Stimulated activated CD4-positive, alpha-beta T cell treated with anti-CD3 and anti-CD28 coated beads, Interleukin-12 subunit alpha, Interleukin-12 subunit beta, amount 100 ng/mL, for 24 hours (primary cell): ENCODE measurements at places on chromosomes 5 and 9.

- no peak for DNase-seq
These were observed 53.9 kb downstream of the COL15A1 start for GRCh38 chr9:98997604-98998003.

DNA sequence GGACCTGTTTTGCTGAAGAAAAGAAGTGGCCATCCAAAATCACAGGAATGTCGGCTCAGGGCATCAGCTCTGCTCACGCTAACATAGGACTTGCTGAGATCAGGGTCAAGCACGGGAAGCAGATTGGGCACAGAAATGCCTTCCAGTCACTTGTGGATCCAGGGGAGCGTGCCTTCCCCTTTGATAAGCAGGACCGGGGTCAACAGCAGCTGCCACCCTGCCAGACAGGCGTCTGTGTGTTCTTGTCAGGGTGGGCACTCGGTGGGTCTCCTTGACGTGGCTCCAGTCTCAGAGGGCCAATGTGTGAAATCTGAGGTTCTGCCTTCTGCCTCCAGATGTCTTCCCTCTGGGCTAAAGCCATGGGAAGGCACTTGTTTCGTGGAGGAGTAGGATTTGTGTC is 313.7 kb upstream of the IRX4 start:
- no peak for DNase-seq

DNA sequence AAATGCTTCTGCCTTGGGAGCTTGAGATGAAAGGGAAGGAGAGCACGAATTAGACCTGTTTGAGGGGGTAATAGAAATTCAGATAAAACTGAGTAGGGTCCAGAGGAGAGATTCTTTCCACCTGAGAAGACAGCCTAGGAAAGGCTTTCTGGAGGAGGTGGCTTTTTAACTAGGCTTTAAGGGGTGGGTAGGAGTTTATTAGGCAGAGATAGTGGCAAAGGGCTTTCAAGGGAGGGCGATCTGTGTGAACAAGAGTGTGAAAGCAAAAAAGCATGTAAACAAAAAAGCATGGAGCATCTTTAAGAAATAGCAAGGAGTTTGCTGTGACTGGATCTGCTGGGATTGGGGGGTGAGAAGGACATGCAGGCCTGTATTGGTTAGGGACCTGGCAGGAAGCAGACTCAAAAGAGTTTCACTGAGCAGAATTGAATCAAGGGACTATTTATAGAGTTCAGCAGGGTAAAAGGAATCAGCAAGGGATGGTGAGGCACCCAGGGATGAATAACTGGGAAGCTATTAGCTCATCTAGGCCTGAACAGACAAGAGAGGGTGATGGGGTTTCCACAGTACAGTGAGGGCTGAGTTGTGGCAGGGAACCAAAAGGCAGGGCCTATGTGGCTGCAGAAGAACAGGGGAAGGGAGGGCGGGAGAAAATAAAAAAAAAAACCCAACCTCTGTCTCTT is 18.8 kb downstream of the SLC1A1 start:
- no peak for DNase-seq

- no peak for DNase-seq
These were observed 962 bp upstream of the PKN3 start for GRCh38 chr9:128701227-128701854.

DNA sequence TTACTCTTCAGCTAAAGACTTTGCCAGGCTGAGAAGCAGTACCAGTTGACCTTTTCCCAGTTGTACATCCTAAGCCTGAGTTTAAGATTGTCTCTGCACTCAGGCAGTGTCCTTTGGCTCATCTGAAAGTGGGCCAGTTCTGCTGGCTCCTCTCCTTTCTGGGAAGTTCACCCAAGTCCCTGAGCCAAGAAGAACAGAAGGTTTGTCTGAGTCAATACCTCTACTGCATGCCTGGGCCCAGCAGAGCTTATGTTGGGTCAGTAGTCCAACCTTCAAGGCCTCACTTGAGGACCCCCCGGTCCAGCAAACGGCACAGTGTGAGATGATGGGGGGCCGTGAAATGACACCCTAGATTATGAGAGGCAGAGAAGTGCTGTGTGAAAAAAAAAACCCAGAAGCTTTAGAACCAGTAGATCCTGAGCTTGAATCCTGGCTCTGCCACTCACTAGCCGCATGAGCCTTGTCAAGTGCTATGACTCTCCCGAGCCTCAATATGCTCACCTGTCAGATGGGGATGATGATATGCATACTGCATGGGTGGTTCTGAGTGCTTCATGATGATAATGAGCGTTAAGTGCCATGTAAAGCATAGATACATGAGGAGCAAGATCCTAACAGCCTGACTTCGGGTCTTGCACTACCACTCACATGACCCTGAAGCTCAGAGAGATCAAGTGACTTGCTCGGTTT is 156.0 kb downstream of the MACROH2A1 start:
- DNase-seq, result no peak

DNA sequence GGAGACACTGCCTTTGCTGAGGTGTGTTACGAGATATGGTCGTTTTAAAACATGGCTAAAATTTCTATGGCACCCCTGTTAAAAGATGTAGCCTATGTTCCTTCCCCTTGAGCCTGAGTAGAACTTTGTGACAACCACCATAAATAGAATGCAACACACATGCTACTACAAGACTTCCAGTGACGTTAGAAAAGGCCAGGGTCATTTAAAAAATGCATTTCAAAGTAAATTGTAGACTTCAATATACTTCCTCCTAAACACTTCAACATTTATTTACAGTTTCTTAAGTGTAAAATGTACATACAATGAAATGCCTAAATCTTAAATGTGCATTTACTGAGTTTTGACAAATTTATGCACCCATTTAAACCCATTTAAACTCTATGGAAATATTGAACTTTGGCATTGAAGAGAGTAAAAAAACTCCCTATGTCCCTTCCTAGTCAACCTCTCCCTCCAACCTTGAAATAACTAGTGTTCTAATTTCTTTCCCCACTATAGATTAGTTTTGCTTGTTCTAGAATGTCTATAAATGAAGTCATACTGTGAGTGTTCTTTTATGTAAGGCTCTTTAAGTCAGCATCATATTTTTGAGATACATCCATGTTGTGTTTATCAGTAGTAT is 160.5 kb downstream of the SLC12A2 start:
- DNase-seq, result no peak
